Amygdala (tissue), 56 donors: ENCODE measurements at places on chromosomes 3 and 15.

- DNase-seq = no peak
Observed at GRCh38 chr3:67389176-67389575, 265.2 kb downstream of the SUCLG2 start.

DNA sequence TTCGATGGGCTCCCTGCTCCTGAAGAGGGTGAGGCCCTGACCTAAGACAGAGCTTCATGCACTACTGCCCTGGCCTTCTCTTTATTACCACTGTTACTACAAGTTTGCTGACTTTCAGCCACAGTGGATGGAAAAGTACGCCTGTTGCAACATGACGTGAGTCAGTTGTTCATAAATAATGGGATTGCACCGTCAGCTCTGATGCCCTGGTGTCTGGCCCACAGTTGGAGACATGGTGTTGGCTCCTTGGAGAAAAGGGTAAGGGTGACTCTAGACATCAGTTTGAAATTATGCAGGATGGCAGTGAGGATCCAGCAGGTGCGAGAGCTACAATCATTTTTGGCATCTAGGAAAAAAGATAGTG is 5.5 kb downstream of the PAQR5 start:
- no peak for DNase-seq

DNA sequence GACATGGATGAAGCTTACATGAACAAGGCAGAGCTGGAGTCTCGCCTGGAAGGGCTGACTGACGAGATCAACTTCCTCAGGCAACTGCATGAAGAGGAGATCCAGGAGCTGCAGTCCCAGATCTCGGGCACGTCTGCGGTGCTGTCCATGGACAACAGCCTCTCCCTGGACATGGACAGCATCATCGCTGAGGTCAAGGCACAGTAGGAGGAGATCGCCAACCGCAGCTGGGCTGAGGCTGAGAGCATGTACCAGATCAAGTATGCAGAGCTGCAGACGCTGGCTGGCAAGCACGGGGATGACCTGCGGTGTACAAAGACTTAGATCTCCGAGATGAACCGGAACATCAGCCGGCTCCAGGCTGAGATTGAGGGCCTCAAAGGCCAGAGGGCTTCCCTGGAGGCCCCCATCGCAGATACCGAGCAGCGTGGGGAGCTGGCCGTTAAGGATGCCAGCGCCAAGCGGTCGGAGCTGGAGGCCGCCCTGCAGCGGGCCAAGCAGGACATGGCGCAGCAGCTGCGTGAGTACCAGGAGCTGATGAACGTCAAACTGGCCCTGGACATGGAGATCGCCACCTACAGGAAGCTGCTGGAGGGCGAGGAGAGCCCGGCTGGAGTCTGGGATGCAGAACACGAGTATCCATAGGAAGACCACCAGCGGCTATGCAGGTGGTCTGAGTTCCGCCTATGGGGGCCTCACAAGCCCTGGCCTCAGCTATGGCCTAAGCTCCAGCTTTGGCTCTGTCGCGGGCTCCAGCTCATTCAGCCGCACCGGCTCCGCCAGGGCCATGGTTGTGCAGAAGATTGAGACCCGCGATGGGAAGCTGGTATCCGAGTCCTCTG is 77.6 kb downstream of the CLDN11 start:
- no peak for DNase-seq

- no peak for DNase-seq
Observed at GRCh38 chr3:8972639-8973038, 9.4 kb upstream of the RAD18 start.

DNA sequence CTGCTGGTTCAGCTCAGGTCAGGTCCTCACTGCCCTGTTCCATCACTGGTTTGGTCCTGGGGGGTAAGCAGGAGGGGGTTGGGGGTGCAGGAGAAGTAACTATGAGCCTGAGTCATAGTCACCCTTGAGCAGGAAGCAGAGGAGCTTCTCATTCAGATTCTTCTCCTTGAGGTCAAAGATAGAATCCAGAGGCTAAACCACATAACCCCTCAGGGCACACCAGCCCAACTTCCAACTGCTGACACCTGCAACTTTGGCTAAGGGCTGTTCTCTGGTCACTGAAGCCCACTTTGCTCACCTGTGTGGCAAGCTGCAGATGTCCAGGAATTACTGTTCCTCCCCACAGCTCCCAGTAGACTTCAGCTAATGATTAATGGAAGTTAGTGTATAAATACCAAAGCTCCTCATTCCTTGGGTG is 48.8 kb upstream of the LRRFIP2 start:
- no peak for DNase-seq

GRCh38 chr3:7879572-7879971 is 622.1 kb upstream of the LMCD1 start:
- no peak for DNase-seq

GRCh38 chr3:66428733-66429132 is 72.1 kb downstream of the LRIG1 start:
- DNase-seq = no peak

DNA sequence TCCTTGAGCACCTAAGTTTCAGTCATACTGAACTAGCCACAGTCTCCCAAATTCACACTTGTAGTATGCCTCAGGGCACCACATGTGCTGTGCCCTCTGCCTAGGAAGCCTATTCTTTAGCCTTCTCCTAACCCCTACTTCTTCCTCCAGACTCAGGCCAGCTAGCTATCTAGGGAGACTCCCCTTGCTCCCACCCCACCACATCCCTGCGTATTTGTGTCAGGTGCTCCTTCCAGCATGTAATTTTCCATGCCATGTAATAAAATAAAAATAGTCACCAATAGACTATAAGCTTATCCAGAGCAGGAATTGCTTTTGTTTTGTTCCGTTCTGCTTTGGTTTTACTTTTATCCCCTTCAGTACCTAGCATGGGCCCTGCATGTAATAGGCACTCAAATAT is 14.9 kb upstream of the GJD2 start:
- DNase-seq = no peak

GRCh38 chr3:72018343-72018984 is 233.5 kb upstream of the PROK2 start:
- no peak for DNase-seq

- DNase-seq = no peak
Observed at GRCh38 chr15:36731025-36731424, 151.6 kb downstream of the CDIN1 start.

DNA sequence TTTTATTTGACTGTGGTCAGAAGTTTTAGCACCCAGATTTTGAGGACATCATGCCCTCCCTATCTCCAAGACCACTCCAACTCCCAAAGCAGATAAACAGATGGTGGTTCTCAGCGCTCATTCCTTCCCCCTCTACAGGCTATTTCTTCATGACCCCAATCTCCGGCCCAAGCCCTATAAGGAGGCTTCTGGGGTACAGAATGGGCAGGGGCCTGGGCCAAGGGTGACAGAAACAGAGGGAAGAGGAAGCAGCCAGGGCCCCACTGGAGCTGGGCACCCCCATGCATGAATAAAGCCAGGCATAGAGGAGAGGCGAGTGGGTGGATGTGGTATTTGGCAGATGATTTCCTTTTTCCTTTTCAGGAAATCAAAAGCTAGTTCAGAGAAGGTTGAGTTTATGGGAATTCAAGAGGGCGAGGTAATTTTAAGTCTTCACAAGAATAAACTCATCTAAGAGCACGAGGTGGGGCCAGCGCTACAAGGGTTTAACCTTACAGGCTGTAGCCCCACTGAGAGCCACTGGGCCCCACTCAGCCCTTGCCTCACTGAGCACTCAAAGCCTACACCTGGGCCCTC is 104.8 kb upstream of the HERC1 start:
- DNase-seq = no peak

GRCh38 chr3:172787746-172788145 is 37.2 kb downstream of the ECT2 start:
- DNase-seq = no peak

DNA sequence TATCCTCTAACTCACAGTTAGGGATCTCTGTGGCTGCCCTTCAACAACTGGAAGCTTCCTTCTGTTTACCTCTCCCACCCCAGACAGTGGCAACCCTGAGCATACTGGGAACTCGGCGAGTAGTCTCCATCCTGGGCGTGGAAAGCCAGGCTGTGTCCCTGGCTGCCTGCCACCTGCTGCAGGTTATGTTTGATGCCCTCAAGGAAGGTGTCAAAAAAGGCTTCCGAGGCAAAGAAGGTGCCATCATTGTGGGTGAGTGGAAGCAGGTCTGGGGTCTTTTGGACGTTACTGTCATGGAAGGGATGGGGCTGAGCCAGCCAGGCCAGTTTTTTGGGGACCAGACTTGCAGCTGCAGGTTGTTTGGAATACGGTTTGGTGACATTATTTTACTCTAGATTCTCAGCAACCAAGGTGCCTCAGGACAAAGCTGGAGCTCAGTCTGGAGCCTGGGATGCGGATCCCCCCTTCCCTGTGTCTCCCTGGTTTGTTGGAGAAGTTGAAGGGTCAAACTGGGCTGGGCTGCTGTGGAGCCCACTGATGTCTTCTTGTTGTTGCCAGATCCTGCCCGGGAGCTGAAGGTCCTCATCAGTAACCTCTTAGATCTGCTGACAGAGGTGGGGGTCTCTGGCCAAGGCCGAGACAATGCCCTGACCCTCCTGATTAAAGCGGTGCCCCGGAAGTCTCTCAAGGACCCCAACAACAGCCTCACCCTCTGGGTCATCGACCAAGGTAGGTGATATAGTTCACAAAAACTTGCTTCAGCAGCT is 7.5 kb downstream of the UNC45A start:
- no peak for DNase-seq

DNA sequence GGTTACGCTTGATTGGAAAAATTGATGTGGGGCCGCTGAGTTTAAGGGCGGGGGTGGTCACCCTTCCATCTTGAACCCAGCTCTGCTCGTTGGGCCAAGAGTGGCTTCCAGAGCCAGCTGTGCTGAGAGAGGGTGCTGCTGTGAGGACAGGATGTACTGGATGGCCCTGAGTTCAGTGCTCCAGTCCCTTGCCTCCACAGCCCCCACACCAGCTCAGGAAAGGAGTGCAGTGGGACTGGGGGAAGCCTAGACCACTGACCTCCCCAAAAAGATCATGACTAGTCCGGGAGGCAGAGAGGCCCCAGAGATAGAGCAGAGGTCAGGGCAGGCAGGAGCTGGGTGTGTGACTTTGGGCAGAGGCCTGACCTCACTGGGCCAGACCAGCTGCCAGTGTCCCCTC is 4.0 kb upstream of the PTH1R start:
- no peak for DNase-seq

- no peak for DNase-seq
Observed at GRCh38 chr15:61997786-61998185, 62.5 kb downstream of the VPS13C start.

- no peak for DNase-seq
Observed at GRCh38 chr15:82854554-82854953, 45.1 kb downstream of the WHAMM start.

GRCh38 chr3:183381179-183381578 is 47.2 kb downstream of the MCF2L2 start:
- no peak for DNase-seq

- no peak for DNase-seq
Observed at GRCh38 chr3:148974726-148975125, 16.6 kb upstream of the GYG1 start.

GRCh38 chr15:98801234-98801561 is 152.9 kb downstream of the IGF1R start:
- DNase-seq = peak; percentile 78

DNA sequence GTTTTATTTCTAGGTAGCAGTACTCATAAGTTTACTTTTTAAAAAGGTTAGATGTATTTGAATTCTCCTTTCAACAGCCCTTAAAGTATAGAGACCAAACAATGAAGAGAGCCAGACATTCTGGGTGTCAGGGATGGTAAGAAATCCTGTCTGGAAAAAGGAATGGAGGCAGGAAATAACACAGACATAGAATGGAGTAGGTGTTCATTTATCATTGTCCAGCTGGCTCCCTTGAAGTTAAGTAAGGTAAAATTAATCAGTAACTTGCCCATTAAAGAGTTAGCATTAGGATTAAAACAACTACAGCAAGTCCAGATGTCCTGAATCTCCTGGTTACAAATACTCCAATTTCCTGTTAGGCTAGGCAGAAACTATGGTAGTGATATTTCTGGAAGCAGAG is 13.5 kb upstream of the SUCNR1 start:
- no peak for DNase-seq

GRCh38 chr3:59502806-59503205 is 453.0 kb upstream of the CFAP20DC start:
- DNase-seq = no peak

DNA sequence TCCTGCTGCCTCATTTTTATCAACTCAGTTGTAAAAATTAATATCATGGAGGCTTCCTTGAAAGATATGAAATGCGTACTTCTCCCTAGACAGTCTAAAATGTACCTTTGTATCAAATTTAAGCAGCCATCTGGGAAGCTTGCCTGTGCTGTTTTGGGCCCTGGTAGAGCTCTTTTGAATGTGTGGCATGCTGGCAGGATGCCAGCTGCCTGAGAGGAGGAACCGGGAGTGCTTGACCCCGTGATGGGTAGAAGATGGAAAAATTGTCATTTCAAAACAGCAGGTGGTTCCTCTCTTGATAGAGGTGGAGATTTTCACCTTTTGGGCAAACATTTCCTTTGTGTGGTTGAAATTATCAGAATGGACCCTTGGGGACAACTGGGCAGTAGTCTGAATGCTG is 245.3 kb downstream of the RPLP1 start:
- no peak for DNase-seq

GRCh38 chr3:194082743-194083636 is 53.0 kb upstream of the HES1 start:
- no peak for DNase-seq

DNA sequence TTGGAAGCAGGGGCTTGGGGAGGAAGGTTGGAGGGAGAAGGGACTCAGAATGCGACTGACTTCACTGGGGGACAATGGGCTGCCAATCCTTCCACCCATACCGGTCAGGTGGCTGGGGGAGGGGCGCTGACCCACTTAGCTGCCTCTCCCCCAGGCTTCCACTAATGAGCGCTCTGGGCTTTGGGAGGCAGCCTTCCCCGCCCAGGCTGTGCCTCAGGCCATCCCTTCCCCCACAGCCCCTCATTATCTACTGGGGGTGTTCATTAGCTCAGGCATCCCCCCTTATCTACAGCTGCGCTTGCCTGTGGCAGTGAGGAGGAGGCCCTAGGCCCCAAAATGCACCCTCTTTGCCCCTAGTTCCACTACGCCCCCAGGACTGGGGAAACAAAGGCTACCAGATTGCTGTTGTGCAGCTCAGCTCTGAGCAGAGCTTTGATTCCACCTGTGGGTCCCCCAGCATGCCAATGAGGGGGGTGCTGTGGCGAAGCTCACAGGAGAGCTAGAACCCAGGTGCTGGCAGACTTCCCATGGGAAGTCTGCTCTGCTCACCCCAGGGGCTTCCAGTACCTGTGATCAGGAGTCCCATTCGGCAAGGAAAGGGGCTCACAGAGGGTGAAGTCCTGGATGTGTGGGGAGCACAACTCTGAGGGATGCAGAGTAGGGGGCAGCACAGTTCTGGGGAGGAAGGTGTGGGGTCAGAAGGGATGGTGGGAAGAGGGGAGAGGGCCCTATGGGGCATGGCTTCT is 29.4 kb upstream of the SEMA3F start:
- no peak for DNase-seq
